CD8-positive, alpha-beta T cell (primary cell): ENCODE measurements at places on chromosomes 13 and 19.

- no peak for DNase-seq
These were observed 1361.3 kb downstream of the PCDH9 start for GRCh38 chr13:65868884-65869283.

- DNase-seq: no peak
These were observed 589.9 kb downstream of the TBC1D4 start for GRCh38 chr13:74892096-74892495.

DNA sequence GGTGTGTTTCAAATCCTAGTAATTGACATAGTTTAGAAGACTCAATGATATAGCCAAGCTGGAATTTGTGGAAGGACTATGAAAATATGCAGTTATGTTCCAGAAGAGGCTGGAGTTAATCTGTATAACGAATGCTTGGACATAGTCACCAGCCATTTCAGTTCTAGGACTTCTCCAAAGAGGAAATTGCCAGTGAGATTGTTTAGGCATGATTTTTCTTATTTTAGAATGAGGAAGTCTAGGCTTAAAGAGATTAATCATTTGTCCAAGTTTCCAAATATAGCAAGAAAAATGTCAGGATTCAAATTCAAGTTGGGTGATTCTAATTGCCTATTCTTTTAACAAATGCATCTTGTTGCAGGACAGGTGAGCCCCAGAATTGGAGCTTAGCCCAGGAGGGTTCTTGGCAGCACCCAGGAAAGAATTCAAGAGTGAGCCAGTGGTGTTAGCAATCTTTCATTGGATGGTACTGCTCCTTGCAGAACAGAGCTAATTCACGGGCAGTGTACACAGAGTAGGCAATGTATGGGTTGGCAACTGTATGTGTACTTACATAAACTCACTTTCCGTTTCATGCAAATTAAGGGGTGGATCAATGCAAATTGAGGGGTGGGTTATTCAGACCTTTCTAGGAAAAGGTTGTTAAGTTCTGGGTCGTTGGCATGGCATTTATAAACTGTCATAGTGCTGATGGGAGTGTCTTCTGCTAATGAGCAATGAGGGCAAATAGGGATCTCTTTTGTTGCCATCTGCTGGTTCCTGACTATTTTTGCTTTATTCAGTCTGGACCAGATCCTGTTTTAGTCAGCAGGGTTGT, 763.1 kb upstream of the SLITRK1 start:
- no peak for DNase-seq

GRCh38 chr13:99028890-99029289, 51.0 kb upstream of the DOCK9 start:
- no peak for DNase-seq

GRCh38 chr13:51765142-51765515, 38.8 kb downstream of the DHRS12 start:
- DNase-seq: no peak

GRCh38 chr13:44523146-44524015, 52.7 kb downstream of the TSC22D1 start:
- DNase-seq: no peak

- DNase-seq: no peak
These were observed 6.2 kb downstream of the CPAMD8 start for GRCh38 chr19:17020385-17020784.

GRCh38 chr13:69935043-69935442, 172.6 kb upstream of the ATXN8OS start:
- DNase-seq: no peak

DNA sequence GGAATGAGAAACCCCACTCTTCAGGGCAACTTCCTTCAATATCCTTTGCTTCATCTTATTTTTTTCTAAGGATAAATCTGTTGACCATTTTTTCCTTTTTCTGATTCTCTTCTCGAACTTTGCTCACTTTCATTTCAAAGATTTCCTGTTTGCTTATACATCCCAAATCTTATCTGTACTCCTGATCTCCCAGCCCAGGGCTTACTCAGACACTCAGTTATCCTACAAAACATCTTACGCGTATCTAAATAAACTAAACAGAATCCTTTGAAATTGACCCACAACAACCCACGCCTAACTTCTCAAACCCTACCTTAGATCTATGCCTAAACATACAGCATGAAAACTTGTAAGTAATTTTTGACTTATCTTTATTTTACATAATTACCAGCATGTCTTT, 179.2 kb downstream of the ABCC4 start:
- DNase-seq: no peak

DNA sequence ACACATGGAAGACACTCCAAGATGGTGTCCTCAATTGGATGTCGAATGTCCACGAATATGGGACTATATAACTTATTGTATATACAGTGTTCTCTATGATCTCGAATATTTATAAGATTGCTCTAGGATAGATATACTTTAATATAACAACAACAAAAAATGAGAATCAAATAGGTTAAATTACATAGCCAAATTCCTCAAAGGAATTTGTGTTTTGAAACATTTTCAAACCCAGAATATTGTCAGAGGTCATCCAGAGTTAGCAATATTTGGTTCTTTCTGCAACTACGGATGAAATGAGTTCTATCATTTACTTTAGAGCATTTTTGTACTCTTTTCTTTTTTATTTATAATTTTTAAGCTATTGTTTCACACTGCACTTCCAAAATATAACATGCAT, 857.8 kb downstream of the GPC5 start:
- DNase-seq: no peak

DNA sequence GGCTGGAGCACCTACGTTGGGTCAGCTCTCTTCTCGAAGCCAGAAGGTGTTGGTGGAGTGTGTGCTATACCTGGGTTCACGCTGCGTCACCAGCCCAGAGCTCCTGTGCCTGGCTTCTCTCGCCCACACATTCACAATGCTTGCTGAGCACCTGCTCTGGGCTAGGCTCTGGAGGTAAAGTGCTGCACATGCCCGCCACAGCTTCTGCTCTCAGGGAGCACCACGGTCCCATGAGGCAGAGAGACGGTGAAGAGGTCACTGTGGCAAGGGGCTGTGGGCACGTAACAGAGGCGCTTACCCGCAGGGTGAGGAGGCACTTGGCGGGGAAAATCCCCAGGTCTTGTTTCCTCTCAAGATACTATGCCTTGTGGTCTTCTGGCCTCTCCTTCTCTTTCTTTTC, 174.2 kb downstream of the TEX29 start:
- no peak for DNase-seq

GRCh38 chr13:71514900-71515743, 351.9 kb downstream of the DACH1 start:
- DNase-seq: no peak

DNA sequence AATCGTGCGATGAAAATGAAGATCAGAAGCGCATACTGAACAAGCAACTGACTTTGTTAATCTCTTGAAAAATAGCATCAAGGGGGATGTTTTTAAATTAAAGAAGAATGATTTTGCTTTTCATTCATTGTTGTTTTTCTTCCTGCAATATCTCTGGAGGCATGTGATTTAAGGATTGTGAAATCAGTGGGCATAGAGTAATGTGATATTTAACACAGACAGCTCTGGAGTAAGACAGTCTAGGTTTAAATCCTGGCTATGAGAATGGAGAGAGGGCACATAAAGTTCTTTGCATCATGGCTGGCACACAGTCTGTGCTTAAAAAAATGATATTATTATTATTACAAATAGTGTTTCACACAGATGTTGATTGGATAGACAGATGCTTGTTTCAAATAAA, 243.1 kb upstream of the NBEA start:
- no peak for DNase-seq

- DNase-seq: no peak
These were observed 38.6 kb upstream of the CD33 start for GRCh38 chr19:51186323-51186722.

GRCh38 chr13:110037925-110038573, 251.7 kb upstream of the IRS2 start:
- no peak for DNase-seq

- DNase-seq: no peak
These were observed 270.0 kb downstream of the KCNRG start for GRCh38 chr13:50285283-50285682.

GRCh38 chr19:19055701-19056100, 8.1 kb upstream of the SLC25A42 start:
- DNase-seq: no peak

DNA sequence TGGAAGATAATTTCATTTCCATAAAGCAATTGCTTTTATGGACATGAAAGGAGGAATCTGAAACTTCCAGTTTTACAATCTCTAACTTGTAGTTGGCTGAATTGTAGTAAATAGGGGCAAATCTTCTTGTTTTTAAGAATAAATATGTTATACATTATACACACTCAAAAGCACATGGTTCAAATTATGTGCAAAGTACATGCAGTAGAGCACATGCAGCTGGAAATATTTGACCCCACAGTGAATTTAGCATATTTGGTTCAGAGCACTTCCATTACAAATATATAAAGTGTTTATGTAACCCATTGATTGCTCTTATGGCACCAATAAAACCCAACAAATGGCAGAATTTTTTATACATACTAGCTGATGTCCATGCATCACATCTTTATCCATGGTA, 180.5 kb downstream of the IRS2 start:
- DNase-seq: no peak
